ENCODE measurements at places on chromosomes 5 and 9. TPM values are rescaled to one million over a fixed set of nuclear protein-coding genes. Genes with fewer than 3 reads are reported as not detected.

Gene PCDHA3
- 1.9 TPM for total RNA-seq

Gene RETREG1
- 11.3 TPM for total RNA-seq

Gene SLC28A3
- total RNA-seq, result under 0.01 TPM

Gene MSX2
- 4.0 TPM for total RNA-seq

Gene SLC22A4
- total RNA-seq, result 0.42 TPM

Gene PCDHGB1
- total RNA-seq, result 3.1 TPM

Gene ACOT12
- not detected for total RNA-seq

Gene TIMD4
- total RNA-seq, result 1.2 TPM

Gene IRX4
- total RNA-seq, result not detected

Gene ERAP2
- 6.6 TPM for total RNA-seq

Gene GPR151
- not detected for total RNA-seq

Gene EFNA5
- total RNA-seq, result 3.8 TPM

GRCh38 chr9:134585746-134586706 is 55.6 kb upstream of the COL5A1 start:
- peak; percentile 75 for DNase-seq

- no peak for DNase-seq
These were observed 19.1 kb downstream of the TNFSF8 start for GRCh38 chr9:114911167-114911821.

GRCh38 chr5:170137694-170138214 is 32.1 kb downstream of the FOXI1 start:
- DNase-seq, result peak; percentile 88

DNA sequence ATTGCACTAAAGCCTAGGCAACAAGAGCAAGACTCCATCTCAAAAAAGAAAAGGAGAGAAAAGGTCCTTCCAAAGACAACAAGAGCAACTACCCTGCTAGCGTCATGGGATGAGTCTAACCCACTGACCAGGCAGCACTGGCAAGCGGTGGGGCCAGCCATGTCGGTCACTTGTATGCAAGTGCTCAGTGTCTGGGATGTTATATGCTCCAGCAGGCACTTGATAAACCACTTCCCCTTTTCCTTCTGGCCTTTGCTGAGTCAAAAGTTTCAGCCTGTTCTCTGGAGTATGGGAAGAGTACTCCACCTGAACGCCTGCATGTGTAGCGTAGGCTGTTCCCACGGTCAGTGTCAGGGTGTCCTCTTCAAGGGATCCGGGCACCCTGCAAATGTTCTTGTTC is 9.2 kb upstream of the MXD3 start:
- no peak for DNase-seq

DNA sequence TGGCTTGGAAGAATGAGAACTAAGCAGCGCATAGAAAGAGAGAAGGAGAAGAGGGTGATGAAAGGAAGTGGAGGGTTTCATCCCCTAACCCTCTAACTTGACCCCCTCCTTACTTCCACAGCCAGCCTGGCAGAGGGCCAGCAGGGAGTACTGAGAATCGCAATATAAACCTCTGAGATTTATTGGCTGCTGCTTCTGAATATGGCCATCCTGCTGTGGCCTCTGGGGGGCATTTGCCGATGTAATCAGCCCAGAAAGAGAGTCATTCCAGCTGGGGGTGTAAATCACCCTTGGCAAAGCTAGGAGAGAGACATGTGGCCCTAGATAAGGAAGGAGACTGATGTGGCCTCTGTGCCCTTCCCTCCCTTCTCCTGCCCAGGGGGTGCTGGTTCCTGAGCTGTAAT is 960 bp upstream of the GFRA3 start:
- DNase-seq, result no peak

GRCh38 chr9:83981126-83981871 is 694 bp downstream of the RMI1 start:
- DNase-seq, result no peak

DNA sequence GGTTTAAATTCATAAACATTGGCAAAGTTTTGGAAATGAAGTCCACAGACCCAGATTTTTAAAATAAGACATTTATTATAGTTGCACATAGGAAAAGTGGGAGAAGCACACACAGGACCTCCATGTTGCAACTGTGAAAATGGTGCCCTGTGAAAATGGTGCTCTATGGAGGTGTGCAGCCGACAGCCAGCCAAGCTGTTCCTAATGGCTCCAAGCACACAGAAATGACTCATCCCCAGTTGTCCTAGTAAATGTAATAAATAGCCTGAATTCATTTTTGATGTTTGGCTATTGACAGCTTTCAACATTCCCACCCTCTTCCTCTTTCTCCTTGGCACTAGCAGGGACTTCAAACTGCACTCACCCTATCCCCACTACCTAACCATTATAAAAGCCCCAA is 590.9 kb downstream of the CAAP1 start:
- DNase-seq, result no peak

GRCh38 chr9:19975499-19975898 is 186.7 kb upstream of the SLC24A2 start:
- no peak for DNase-seq

GRCh38 chr9:92483627-92484545 is 1.6 kb upstream of the ASPN start:
- no peak for DNase-seq

DNA sequence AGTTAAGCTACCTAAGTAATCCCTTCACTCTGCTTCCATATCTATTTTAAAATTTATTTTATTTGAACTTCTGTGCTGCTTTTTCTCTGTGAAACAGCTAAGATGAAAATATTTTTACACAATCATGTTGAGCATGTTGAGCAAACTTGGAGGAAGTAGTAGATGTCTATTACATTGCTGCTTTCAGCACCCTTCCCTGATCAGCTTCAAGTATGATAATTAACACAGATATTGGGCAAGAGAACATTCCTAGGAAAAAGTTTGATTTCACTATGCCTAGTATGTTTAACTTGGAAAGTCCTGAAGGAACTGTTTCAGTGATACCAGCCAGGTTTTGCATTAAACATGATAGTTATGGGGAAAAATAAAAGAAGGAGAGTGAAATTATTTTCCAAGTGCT is 283.6 kb downstream of the ELAVL2 start:
- DNase-seq, result no peak

GRCh38 chr5:20470997-20471396 is 483.0 kb upstream of the CDH18 start:
- no peak for DNase-seq

GRCh38 chr5:144201588-144201987 is 30.9 kb downstream of the KCTD16 start:
- no peak for DNase-seq

DNA sequence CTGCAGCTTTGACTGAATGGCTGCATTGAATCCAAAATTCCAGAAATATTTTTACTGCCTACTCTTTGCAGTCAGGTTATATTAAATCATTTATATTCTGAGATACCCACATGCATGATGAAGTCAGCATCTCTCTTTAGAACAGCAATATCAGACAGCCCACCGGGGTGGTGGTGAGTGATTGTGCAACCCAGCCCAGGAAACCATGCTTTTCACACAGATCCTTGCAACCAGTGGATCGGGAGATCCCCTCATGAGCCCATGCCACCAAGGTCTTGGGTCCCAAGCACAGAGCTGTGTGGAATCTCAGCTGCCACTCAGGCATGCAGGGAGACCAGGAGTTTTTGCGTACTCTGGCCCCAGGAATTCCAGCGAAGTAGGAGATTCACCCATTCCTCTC is 226.5 kb downstream of the DTWD2 start:
- no peak for DNase-seq

GRCh38 chr9:550333-550732 is 291.2 kb upstream of the DMRT1 start:
- DNase-seq, result no peak

GRCh38 chr9:31519424-31519823 is 865.0 kb upstream of the ACO1 start:
- no peak for DNase-seq

DNA sequence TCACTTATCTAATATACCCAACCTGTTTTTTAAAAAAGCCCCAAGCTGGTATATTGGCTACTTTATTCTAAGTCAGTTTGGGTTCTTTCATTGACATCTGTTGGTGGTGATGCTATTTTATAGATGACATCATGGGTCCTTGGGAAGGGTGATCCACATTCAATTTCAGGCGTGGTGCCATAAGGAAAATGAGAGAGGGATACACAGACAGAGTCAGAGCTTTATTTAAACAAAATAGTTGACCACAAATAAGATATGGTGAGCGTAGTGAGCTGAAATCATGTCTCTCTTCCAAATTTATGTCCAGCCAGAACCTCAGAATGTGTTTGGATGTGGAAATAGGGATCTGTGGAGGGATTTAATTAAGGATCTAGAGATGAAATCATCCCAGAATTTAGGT is 302.4 kb downstream of the MAT2B start:
- DNase-seq, result no peak

DNA sequence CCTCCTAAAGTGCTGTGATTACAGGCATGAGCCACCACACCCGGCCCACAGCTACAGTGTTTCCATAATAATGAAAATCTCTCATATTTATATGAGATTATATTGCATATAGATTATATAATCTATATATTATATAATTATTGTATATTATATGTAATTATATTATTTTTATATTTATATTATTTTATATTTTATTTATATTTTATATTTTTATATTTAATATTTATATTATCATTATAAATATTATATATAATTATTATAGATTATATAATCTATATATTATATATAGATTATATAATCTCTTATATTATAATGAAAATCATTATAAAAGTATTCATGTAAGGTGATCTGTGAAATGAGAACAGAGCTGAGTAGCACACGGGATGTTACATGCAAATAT is 11.5 kb downstream of the ANKRD18B start:
- DNase-seq, result no peak

GRCh38 chr5:95857185-95857945 is 34.8 kb upstream of the GLRX start:
- DNase-seq, result peak; percentile 94

DNA sequence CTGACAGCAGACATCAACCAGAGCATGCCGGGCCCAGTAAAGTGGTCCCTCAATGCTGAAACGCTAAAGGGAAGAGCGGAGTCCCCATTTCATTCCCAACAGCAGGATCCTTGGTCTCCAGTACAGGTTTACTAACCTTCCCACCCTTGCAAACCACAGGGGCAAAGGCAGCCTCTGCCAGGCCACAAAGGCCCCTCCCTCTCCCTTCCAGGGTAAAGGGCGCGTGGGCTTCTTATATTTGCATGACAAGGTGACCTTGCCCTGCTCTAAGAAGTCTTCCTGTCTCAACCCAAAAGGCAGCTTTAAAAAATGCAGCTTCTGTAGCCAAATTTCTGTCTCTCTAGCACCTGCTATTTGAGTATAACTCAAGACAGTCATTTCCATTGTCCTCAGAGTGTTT is 131.5 kb upstream of the PTCH1 start:
- DNase-seq, result no peak

- DNase-seq, result no peak
These were observed 58.7 kb downstream of the SLC46A2 start for GRCh38 chr9:112831969-112832368.

Measured in esophagus muscularis mucosa (tissue), 4 donors.